CD4-positive, alpha-beta T cell treated with Interleukin-6 at 100 ng/mL for 8 hours (primary cell): ENCODE measurements at places on chromosomes 3 and 15.

DNA sequence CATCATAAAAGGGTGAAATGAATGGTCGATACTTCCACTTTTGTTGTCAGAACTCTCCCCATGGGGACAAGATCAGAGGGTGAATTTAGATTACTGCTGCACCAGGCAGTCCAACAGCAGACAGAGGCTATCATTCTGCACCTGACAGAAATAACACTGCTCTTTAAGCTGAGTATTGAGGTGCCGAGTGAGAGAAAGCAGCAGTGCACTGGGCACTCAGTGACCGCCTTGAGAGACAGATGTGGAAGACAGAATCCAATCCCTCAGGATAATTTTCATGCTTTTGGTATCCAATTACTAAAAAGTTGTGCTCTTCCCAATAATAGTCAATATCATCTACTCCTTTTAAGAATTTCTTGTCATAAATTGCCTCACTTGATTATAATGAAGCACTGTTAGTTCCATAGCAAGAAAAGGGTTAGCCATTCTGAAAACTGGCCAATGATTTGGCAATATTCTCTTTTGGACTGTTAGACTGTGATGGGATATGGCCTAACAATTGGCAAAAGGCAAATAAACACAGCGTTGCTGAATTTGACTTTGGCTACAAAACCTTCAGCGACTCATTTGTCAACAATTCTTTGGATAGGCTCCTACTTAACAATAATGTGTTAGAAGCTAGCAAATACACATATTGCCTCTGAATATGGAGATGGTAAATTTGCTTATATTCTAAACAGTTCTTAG lies 5.5 kb downstream of the FGF7 start:
- DNase-seq: no peak

DNA sequence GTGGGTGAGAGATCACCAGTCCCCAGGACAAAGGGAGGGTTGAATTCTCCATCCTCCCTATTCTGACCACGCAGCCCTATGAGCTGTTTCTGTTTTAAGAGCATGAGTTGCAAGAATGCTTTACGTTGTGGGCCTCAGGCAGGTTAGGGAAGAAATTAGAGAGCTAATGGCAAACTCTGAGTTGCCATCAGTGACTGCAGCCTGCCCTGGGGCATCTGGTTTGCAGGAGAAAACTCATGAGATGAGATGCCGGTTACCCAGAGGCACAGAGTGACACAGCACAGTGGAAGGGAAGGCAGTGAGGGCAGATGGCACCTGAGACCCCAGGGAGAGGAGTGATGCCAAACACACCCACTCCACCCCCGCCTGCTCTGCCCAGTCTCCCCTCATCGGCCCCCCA lies 265.3 kb downstream of the CD47 start:
- DNase-seq: no peak

DNA sequence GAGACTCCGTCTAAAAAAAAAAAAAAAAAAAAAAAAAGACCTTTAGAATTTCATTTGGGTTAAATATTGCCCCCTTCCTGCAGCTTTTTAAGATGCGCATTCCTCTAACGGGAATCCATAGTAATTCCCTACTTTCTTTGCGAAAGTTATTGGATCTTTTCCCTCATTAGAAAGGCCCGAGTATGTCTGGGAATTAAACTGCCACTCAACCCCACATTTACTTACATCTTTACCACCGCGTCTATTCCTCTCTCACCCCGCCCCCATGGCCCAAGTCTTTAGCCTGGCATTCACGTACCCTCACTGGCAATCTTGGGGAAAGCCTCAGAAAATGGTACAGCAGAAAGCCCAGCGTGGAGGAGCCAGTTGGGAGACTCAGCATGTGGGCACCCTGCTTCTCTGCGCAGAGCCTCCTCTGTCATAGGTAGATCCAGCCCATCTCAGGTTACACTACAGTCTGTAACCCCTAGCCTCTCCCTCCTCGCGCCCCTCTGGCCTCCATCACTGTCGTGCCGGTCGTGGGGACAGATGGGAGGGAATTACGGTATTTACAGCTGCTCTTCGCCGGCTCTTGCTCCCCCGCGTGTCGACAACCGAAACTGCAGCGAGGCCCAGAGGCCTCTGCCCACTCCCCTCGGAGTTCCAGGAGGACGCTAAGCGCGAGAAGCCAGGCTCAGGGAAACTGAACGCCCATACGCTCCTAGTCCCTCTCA lies 6.4 kb upstream of the ANKDD1A start:
- DNase-seq: peak; percentile 75

- DNase-seq: no peak
These were observed 107.7 kb downstream of the MYO5A start for GRCh38 chr15:52421029-52421428.

DNA sequence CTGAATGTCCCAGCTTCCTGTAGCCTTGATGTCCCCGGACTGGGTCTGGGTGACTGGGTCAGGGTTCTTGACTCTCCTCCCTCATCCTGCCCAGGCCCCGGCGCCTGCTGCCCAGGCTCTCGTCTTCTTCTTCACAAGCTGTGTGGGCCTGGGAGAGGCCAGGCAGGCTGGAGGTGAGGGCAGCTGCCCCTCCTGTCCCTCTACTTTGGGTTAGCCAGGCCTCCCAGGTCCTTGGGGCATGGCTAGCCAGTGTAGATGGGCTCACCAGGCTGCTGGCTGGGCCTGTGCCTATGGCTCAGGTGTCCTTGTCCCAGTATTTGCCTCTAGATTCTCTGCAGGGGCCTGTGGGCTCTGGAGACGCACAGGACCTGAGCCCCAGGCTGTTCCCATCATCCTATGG lies 31.8 kb downstream of the TKT start:
- DNase-seq: no peak

DNA sequence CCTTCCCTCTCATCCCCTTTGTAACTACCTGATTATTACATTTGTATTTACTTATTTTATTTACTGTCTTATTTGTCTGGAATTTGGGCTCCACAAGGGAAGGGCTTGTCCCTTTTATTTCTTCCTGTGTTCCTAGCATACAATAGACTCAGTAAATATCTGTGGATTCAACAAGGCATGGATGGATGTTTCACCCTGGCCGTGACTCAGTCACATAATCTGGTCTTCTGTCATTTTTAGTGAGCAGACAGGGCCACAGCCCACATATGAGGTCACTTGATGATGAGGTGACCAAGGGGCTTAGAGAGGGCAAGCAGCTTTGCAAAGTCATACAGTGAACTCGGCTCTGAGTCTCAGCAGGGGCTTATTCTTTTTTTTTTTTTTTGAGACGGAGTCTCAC lies 7.8 kb upstream of the DAG1 start:
- no peak for DNase-seq

- no peak for DNase-seq
These were observed 19.4 kb upstream of the SERPINI2 start for GRCh38 chr3:167493244-167493643.

GRCh38 chr15:31313223-31313622 lies 13.4 kb upstream of the KLF13 start:
- no peak for DNase-seq

DNA sequence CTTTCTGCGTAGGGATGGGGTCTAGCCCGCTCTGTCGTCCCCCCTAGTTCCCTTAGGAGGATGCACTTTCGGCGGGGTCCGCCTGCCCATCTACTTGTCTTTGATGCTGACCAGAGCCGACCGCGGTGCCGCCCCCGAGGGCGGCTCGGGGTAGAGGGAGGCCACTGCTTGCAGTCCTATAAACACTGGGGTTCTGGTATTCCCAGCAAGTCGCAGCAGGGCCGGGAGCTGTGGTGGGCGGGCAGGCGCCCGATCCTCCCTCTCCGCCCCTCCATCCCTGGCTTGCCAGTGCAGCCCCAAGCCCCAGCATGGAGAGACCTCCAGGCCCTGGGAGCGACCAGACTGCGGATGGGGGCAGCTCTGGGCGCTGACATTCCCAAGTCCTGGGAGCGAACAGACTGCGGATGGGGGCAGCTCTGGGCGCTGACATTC lies 830 bp downstream of the SEMA4B start:
- DNase-seq: no peak

DNA sequence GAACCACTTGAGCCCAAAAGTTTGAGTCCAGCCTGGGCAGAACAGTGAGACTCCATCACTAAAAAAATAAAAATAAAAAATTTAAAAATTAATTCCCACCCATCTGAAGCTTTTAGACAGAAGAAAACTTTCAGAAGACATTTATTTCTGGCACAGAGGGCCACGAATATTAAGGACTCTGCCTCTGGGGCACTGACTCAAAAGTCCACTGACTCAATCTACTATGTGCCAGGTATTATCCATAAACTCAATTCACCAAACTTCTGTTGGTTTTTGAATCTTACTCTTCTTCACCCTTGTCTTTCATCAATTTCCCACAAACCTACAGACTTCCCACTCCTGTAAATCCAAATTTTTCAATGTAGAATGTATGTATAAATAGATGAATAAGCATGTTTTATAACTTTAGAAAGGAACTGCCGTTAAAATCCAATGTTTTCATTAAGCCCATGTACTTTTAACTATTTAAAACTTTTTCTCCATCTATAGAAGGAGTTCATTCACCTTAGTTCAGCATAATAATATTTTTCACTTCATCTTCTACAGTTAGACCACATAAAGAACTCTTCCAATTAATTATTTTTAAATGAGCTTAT lies 19.9 kb downstream of the ATP13A3 start:
- DNase-seq: no peak
